ENCODE measurements at places on chromosomes 13 and 19. TPM values are rescaled to one million over a fixed set of nuclear protein-coding genes. Genes with fewer than 3 reads are reported as not detected.
A peak's percentile ranks its signal among the peaks of the same experiment; 100 is the strongest.

Gene TOMM40
- total RNA-seq: 67.9 TPM

Gene AMH
- total RNA-seq: 3.9 TPM

DNA sequence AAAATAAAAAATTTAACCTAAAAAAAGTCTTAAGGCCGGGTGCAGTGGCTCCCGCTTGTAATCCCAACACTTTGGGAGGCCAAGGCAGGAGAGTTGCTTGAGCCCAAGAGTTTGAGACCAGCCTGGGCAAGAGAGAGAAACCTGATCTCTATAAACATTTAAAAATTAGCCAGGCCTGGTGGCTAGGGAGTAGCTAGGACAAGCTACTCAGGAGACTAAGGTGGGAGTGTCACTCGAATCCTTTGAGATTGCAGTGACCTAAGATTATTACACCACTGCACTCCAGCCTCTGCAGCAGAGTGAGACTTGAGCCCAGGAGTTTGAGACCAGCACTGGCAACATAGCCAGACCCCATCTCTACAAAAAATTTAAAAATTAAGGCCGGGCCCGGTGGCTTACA is 1.1 kb downstream of the CCDC97 start:
- DNase-seq: no peak

- no peak for DNase-seq
These were observed 123.5 kb downstream of the KCTD12 start for GRCh38 chr13:76762721-76763120.

DNA sequence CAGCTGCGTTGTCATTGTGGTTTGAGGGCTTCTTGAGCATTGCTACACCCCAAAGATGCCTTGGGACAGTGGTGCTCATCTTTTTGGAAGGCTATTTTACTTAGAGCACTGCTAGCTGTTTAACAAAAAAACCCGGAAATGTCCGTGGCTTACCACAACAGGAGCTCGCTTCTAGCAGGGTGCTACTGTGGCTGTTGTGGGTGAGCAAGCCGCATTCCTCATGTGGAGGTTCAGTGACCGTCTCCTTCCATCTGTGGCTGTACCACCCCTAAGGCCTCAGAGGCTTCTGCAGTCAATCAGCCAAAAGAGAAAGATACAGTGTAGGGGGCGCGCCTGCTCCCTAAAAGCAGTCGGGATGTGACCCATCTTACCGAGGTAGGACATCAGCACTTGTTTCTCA is 1004.2 kb downstream of the UQCRFS1 start:
- DNase-seq: no peak

DNA sequence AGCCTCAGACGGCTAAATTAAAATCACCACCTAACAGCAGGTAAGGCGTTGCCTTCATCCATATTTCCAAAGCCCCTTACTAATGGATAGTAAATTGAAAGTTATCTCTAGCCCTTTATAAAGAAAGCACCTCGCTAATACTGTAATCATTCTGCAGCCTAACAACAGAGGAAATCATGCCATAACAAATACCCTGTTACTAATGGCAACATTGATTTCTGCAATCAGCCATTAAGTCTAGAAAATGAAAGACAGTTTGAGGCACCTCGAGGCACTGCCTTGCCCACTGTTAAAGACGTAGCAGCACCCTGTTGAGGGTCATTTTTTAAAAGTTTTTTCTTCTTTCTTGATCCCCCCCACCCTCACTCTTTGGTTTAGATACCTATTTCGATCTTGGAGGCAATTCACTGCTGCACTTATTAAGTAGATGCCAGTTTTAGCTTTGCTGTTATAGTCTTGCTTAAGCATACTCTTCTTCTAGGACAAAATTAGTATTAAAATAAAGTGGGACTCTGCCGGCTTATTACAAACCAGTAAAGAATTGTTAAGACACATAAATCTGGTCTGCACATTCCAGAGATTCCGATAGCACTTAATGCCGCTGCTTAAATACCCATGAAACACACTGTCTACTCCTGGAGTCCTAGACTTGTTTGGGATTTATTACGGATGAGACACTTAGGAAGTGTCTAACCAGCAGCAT is 74.8 kb downstream of the ZNF536 start:
- no peak for DNase-seq

- DNase-seq: no peak
These were observed 300.7 kb downstream of the LMO7 start for GRCh38 chr13:75936791-75937190.

Gene ZNF154
- 11.1 TPM for total RNA-seq

- DNase-seq: peak; percentile 84
These were observed 632.1 kb downstream of the DIAPH3 start for GRCh38 chr13:59531571-59532091.

DNA sequence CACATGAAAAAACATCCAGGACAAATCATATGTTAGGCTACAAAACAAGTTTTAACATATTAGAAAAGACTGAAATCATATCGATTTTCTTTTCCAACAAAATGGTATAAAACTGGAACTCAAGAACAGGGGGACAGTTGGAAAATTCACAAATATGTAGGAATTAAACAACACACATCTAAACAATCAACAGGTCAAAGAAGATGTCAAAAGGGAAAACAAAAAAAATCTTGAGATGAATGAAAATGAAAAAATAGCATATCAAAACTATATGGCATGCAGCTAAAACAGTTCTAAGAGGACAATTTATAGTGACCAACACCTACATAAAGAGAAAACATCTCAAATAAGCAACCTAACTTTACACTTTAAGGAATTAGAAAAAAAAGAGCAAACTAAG is 585.3 kb downstream of the UQCRFS1 start:
- DNase-seq: no peak

DNA sequence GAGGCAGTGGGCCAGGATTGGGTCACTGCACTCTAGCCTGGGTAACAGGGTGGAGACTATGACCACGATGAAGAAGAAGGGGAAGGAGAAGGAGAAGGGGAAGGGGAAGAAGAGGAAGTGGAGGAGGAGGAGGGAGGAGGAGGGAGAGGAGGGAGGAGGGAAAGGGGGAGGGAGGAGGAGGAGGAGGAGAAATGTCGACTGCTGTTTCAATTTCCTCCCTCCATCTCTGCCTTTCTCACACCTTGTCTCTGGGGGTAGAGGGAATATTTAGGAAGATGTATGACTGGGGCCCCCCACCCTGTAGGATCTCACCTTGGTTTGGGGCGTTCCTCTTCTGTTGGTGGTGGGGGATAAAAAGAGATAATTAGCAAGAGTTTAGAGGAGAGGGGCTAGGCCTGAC is 3.8 kb downstream of the TNNT1 start:
- no peak for DNase-seq

Gene INSL3
- not detected for total RNA-seq

GRCh38 chr13:50941146-50941545 is 31.6 kb downstream of the RNASEH2B start:
- no peak for DNase-seq

Gene NDUFS7
- total RNA-seq: 81.6 TPM

DNA sequence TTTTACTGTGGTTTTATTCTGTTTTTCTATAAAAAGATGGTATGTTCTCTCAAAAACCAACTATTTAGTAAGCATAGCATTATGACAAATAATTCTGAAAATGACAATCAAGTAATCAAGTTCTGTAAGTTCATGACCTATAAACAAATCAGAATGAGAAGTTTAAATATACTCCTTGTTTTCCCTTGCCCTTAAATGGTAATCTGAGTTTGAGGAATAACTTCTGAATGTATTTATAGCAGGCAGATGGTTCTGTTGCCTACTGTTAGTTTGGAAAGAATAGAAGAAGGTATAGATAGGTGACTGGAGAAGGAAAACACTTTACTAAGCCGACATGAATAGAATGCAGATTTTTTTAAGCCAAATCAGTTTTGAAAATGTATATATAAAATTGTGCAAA is 63.9 kb downstream of the POSTN start:
- no peak for DNase-seq

- DNase-seq: peak; percentile 38
These were observed 75.9 kb upstream of the RNF113B start for GRCh38 chr13:98252931-98253470.

DNA sequence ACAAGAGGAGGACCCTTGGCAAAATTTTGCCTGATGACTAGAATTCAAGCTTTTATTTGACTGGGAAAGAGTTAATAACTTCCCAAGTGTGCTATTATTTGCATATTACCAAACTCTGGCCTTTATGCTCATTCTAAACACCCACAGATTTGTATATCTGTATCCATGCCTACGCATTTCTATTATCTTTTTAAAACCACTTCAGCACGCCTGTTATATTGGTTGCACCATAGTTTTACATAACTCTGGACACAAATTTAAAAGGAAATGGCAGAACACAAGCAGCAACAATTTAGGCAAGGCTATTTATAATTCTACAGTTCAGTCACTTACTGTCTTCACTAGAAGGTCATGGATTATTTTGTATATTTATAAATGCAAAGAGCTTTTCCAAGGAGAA is 3.7 kb upstream of the RASL11A start:
- no peak for DNase-seq

DNA sequence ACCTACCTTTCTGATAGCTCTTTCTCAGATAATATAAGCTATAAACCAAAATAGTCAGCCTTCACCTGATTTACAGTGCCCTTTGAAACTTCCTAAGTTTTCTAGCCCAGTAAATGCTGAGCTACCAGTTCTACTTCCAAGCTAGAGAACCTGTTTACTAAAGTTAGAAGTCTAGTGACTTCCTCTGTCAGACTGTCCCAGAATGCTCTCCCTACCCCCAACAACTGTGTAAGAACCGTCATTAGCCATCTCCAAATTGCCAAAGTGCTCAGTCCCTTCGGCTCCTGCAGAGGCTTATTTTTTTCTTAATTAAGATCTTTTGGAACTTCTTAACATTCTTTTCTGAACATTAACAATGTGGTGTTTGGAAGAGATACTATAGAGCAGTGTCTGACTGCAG is 3.2 kb upstream of the ABCC4 start:
- no peak for DNase-seq

Gene PSMC4
- 81.5 TPM for total RNA-seq

DNA sequence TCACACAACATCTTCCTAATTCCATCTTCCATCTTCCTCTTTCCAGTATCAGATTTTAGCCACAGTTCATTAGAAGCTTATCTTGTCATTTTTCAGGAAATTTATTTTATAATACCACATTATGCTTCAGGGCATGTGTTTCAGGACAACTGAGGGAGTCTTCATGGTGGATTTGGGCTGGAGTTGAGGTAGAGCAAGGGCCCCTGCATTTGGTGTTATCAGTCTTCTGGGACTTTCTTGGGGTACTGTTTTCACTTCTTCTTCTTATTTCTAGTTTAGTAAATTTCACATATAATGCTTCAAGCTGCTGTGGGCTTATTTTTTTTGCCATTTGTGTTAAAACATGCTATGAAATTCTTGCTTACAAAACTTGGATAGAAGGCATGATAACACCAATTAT is 188.7 kb downstream of the LHFPL6 start:
- no peak for DNase-seq

Gene ATP12A
- not detected for total RNA-seq

Gene KANK3
- 3.2 TPM for total RNA-seq

DNA sequence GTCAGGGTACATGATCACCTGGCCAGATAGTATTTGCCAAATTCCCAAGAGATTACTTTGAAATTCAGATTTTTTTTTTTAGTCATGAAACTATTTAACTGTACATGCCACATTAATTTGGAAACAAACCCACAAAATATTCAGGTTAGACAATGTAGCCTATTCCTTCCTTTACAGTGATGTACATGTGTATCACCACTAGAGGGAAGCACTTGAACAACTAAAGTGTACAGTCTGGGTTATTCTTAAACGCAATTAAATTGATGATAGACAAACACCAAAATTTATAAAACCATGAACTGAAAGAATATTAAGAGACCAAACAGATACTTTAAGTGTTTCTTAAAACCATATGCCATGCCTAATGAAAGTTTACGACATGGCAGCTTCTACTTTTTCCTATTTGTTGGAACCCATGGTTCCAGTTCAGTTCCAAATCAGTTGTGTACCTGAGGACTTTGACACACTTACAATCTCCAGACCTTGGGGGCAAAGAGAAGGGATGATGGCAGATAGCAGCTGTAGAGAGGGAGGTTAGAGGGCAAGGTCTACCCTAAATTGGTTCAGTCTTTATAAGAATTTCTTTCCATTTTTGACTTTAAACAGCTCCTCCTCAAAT is 52.8 kb downstream of the TNFSF13B start:
- DNase-seq: peak; percentile 69

Gene PRRG2
- 6.0 TPM for total RNA-seq

DNA sequence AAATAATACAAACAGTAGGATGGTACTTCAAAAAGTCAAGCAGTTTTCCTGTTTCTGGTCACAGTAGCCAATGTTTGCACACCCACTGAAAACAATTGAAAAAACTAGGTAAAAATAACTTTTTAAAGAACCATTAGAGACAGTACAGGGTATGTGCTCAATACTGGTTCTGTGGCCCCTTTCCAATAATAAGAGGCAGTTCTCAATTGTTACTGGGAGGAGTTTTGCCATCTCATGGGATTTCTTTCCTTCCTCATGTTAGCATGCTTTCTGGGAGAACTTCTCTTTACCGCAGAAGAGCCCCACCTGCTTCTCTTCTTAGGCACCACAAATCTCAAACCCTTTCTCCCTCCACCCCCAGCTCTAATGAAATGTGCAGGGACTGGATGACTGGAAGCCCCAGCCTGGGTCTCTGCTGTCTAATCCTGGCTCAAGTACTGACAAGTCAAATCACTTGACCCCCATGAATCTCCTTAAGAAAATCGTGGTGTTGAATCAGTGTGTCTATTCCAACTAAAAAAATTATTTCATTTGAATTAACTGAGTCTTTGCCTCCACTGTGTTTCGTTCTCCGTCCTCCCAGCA is 14.6 kb downstream of the METTL21C start:
- DNase-seq: no peak

GRCh38 chr19:12669270-12670158 is 2.9 kb downstream of the WDR83 start:
- DNase-seq: peak; percentile 87

Gene S1PR4
- 0.07 TPM for total RNA-seq

- DNase-seq: no peak
These were observed 1552.2 kb downstream of the PCDH9 start for GRCh38 chr13:65677906-65678305.

Gene LIM2
- total RNA-seq: not detected

Gene FXYD5
- total RNA-seq: 36.4 TPM

Gene ACP7
- total RNA-seq: 0.23 TPM

DNA sequence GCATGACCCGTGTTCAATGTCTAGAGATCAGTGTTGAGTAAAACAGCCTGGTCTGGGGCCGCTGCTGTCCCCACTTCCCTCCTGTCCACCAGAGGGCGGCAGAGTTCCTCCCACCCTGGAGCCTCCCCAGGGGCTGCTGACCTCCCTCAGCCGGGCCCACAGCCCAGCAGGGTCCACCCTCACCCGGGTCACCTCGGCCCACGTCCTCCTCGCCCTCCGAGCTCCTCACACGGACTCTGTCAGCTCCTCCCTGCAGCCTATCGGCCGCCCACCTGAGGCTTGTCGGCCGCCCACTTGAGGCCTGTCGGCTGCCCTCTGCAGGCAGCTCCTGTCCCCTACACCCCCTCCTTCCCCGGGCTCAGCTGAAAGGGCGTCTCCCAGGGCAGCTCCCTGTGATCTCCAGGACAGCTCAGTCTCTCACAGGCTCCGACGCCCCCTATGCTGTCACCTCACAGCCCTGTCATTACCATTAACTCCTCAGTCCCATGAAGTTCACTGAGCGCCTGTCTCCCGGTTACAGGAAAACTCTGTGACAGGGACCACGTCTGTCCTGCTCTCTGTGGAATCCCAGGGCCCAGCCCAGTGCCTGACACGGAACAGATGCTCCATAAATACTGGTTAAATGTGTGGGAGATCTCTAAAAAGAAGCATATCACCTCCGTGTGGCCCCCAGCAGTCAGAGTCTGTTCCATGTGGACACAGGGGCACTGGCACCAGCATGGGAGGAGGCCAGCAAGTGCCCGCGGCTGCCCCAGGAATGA is 1.5 kb upstream of the CEACAM5 start:
- peak; percentile 15 for DNase-seq

Data from hepatocyte (in vitro differentiated cells).